Smooth muscle cell of trachea (primary cell): ENCODE measurements at places on chromosomes 6 and 20. TPM values are rescaled to one million over a fixed set of nuclear protein-coding genes. Genes with fewer than 3 reads are reported as not detected.

Gene SLA2
- not detected in 2 replicates for total RNA-seq

Gene NRSN1
- not detected in 2 replicates for total RNA-seq

Gene RANBP9
- 45.3 and 46.0 TPM in 2 replicates for total RNA-seq

Gene OSER1
- total RNA-seq: 54.1 and 61.2 TPM in 2 replicates

Gene CCDC170
- 0.44 and 0.50 TPM in 2 replicates for total RNA-seq

Gene CCR6
- total RNA-seq: not detected in 2 replicates

Gene DDO
- total RNA-seq: 0.29 and 0.66 TPM in 2 replicates

Gene EBF4
- total RNA-seq: 0.15 and 0.99 TPM in 2 replicates

Gene RRBP1
- 303 and 377 TPM in 2 replicates for total RNA-seq

Gene NOTCH4
- 1.3 and 2.0 TPM in 2 replicates for total RNA-seq

Gene PAK5
- under 0.01 TPM in 1 of 2 replicates, not detected in the other for total RNA-seq

Gene NMBR
- total RNA-seq: not detected in 2 replicates

Gene TBX18
- total RNA-seq: 28.1 and 55.7 TPM in 2 replicates

Gene PKIB
- total RNA-seq: 2.6 and 11.1 TPM in 2 replicates
